Upper lobe of left lung (tissue), 6 donors: ENCODE measurements at places on chromosomes 11 and 22. TPM values are rescaled to one million over a fixed set of nuclear protein-coding genes. Genes with fewer than 3 reads are reported as not detected.

- DNase-seq = no peak
Observed at GRCh38 chr22:37943136-37943824, 10.1 kb downstream of the C22orf23 start.

- DNase-seq = no peak
Observed at GRCh38 chr11:57479911-57480310, 19.6 kb downstream of the RTN4RL2 start.

GRCh38 chr11:92854952-92855351 is 114.5 kb upstream of the MTNR1B start:
- DNase-seq = no peak

DNA sequence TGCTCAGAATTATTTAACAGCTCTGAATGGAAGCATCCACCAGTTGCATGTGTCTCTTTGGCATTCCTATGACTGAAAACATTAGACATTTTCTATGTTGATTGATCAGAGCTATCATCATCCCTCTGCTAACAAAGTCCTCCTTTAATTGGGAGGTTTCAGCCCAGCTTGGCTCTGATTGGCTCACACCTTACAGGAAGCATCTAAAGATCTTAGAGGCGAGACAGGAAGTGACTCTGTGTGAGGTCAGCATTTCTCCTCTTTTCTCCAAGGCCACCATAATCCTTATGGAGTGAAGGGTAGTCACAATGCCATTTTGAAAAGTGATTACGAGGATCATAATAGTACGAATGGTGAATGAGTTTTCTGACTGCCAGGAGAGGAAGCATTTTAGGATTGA is 260.8 kb downstream of the MIAT start:
- no peak for DNase-seq

GRCh38 chr11:19995145-19995544 is 165.1 kb downstream of the DBX1 start:
- peak; percentile 27 for DNase-seq

TCN2 gene
- 49.4 TPM for total RNA-seq

NEU3 gene
- total RNA-seq = 15.8 TPM
